BJ (cell line): ENCODE measurements at places on chromosomes 4 and X.

- no peak for DNase-seq
These were observed 40.7 kb downstream of the NPY5R start for GRCh38 chr4:163384434-163384833.

DNA sequence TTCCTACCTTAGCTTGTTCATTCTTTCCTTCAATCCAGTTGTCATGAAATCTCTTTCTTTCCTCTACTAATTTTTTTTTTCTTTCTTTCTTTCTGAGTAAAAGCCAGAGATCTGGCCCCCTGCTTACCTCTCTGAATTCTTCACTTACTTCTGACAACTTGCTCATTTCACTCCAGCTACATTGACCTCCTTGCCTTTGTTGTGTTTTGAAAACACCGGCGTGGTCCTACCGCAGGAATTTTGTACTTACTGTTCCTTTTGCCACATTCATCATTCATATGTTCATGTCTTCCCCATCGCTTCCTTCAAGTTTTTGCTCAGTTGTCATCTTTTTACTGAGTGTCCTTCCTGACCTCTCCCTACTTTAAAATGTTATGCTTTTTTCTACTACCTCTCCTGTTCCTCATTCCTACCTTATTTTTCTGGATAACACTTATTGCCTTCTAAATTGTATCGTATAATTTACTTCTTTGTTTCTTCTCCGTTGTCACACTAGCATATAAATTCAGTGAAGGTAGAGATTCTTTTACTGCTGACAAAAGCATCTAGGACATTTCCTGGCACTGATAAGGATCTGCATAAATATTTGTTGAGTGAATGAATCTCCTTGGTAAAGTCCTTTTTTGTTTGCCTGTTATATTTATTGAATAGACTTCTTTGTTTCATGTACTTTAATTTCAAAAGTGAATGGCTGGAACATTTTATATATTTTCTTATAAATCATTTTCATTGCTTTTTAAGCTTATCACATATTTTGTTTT is 74.4 kb downstream of the NFKB1 start:
- no peak for DNase-seq

GRCh38 chrX:4735299-4735698 is 1021.9 kb upstream of the PRKX start:
- DNase-seq, result no peak

GRCh38 chr4:113899271-113900070 is 80.0 kb downstream of the ARSJ start:
- no peak for DNase-seq

DNA sequence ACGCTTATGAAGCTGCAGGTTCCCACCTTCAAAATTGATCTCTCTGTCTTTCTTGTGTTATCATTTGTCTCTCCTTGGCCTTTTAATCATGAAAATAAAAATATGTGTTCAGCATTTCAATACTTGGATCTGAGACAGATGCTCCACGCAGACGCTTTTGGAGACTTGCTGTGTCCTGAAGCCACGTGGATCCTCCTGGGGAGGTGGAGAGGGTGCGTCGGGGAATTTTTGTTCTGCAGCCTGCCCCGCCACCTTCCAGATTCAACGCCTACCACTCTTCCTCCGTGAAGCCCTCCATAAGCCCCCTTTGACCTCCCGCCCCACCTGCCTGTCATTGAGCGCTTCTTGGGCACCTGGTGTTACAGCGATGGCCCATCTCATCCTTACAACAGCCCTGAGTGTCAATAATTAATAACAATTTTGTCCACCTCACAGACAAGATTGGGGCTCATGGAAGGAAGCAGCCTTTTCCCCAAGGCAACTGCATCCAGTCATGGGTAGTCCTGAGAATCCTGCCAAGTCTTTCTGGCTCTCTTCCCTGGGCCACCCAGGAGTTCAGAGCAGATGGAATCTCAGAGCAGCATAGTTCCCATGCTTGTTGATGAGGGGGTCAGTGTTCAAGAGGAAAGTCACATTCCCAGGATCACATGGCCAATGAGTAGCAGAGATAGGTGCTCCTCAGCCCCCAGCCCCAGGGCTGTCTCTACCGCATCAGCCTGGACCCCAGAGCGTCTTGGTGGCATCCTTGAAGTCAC is 172.6 kb upstream of the PSAPL1 start:
- no peak for DNase-seq

DNA sequence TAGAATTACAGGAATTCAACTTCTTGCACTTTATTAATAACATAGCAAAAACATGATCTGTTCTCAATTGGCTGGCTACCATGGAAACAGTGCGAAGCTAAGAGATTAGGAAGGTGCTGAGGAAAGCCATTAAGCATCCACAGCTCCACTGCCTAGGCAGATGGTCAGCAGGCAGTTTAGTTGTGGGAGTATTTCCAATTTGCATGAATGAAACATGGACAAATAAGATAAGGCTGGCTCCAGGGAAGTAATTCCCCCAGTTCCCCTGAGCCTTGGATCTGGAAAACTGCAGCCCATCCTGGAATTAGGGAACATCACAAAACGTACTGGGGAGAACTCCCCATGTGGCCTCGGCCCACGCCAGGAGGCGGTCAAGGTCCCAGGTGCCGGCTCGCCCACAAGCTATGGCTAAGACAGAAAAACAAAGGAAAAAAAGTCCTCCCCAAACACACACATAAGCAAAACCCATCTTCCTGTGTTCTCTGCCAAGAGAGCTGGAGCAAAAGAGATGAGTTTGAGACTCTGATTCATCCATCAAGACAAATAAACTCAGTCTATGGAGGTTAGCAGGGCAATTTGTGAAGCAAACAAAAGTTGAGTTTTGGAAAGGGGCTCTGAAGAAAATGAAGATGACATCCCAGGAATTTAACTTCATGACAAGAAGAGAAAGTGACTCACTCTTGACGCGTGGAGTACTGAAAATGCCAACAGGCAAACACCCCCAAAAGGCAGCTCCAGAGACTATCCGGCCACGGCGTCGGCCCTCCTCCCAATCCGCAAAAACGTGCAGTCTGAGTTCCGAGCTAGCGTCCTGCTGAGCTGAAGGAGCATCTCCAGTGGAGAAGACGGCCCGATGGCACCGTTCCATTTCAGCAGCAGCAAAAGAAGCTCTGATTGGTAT is 45.1 kb downstream of the IGFBP7 start:
- peak; percentile 73 for DNase-seq

DNA sequence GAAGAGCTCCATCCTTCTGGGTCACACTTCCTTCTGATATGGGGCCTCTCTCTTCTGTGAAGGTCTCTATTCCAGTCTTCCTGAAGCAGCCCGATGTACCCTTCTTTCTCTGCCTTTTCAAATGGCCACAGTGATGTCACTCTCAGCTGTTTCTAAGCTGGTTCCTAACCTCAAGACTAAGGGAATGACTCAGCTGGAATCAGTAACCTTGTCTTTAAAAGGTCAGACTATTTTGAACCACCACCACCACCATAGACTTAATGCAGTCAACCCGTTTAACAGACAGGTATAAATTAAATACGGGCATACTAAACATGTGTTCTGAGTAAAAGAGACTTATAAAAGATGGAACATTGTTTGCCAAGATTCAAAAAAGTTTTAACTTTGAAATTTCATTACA is 121.0 kb downstream of the PPA2 start:
- DNase-seq, result no peak

GRCh38 chr4:75542824-75543223 is 13.0 kb upstream of the ODAPH start:
- DNase-seq, result peak; percentile 34

DNA sequence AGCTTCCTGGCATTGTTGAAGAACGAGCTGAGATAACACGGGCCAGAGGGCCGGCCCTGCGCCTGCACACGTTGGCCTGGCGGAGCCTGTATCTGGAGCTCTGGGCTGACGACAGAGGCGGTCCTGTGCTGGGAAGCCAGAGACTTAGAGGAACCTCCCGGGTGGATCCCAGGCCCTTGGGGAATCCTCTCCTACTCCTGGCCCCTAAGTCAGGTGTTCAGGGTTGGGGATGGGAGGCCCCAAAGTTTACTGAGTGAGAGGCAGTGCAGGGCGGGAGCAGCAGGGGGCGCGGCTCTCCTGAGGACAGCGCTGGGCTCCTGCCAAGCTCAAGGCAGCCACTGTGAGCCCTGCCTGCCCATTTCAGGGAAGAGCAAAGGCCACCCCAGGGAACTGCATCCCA is 2.5 kb upstream of the HTRA3 start:
- DNase-seq, result no peak

GRCh38 chr4:179747218-179747910 is 2305.1 kb upstream of the AGA start:
- no peak for DNase-seq

DNA sequence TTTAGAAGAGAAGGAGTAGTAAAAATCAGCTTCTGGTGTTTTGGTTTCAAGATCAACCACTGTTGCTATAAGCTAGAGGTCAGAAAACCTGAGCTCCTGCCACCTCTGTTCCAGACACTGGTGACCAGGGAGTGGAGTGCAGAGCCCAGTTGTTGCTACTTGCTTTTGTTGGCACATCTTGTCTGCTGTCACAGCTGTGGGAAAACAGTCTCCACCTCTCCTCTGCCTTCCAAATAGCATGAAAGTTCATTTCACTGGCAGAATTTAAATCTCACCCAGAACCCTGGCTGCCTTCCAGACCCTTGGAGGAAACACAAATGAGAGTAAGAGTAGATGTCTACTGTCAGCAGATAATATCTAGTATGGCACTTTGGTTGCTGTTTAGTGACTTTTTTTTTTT is 297.5 kb upstream of the KLF3 start:
- no peak for DNase-seq

DNA sequence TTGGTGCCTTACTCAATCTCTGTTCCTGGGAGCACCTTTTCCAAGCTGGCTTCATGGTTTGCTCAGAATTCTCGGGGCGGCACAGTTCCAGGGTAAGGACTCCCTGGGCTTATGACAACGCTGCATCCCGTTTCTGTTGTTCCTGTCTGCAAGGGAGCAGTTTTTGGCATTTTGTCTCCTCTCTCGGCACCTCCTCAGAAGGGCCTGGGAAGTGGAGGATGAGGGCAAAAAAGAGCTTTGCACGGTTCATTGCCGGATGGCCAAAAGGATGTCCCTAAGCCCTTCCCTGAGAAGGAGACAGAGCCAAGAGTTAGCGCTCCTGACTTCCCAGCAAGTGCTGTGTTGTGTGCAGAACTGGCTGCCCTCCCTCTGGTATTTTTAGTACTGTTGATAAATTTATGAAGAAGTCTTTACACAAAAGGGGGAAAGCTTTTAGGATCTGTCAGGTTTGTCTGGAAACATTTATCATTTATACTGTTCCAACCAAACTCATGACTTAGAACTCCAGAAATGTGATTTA is 13.4 kb downstream of the SRD5A3 start:
- DNase-seq, result no peak
